Activated CD8-positive, alpha-beta memory T cell treated with anti-CD3 and anti-CD28 coated beads, Interleukin-2, amount 10 ng/mL, durations not matched to agents 7 days and 5 days (primary cell): ENCODE measurements at places on chromosomes 6 and 20. TPM values are rescaled to one million over a fixed set of nuclear protein-coding genes. Genes with fewer than 3 reads are reported as not detected.

Gene C6orf15
- not detected for total RNA-seq

Gene SGK2
- total RNA-seq, result not detected

Gene KCNK5
- 30.8 TPM for total RNA-seq

Gene TNNC2
- not detected for total RNA-seq

DNA sequence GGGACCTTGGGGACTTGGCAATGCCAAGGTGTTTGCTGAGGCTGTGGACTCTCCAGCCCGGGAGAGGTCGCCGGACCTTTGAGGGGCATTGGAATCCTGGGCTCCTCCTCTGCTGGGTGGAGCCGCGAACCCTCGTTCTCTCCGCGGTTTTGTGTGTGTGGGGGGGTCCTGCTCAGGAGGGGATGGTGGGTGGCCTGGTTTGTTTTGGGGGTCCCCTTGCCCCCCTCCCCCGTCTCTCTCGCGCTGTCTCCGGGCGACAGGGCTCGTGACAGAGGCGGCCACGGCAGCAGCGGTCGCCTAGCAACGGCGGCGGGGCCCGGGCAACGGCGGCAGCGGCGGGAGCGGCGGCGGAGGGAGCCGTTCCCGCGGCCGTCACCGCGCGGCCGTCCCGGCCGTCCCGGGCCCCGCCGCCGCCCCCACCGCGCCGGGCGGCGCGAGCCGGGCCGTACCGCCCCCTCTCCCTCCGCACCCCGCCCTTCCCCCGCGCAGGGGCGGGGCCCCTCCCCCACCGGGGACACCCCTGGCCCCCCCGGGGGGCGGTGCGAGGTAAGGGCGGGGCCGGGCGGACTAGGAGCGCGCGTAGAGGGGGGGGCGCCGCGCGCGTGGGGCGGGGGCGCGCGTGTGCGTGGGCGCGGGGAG, 7.8 kb downstream of the SYNGAP1 start:
- peak overlapping the region; percentile 84 for H3K4me3 ChIP-seq
- H3K4me1 ChIP-seq, result peaks cover 71% of the 10 kb centered on the region
- peak overlapping the region; percentile 86 for H3K27ac ChIP-seq
- peak; percentile 73 for DNase-seq
- no peaks in the 10 kb centered on the region for H3K27me3 ChIP-seq

DNA sequence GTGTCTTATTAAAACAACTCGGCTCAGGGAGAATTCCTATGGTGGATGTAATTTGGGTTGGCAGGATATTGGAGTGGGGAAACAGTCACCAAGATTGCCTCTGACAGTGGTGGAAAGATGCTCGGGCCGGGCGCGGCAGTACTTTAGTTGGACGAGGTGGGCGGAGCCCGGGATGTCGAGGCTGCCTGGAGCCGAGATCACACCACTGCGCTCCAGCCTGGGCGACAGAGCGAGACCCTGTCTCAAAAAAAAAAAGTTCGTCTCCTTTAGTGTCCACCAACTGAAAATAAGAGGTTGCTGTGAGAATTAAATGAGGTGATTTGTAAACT, 621 bp downstream of the NOL7 start:
- H3K27ac ChIP-seq, result peak overlapping the region; percentile 94
- H3K4me3 ChIP-seq, result peak overlapping the region; percentile 96
- peaks cover 28% of the 10 kb centered on the region for H3K36me3 ChIP-seq
- peaks cover 54% of the 10 kb centered on the region for H3K4me1 ChIP-seq
- DNase-seq, result peak; percentile 65

GRCh38 chr6:5215159-5215558, 45.6 kb downstream of the LYRM4 start:
- H3K4me1 ChIP-seq, result peaks cover 9% of the 10 kb centered on the region
- H3K36me3 ChIP-seq, result no peaks in the 10 kb centered on the region
- DNase-seq, result no peak
- H3K27ac ChIP-seq, result peak overlapping the region; percentile 21
- no peaks in the 10 kb centered on the region for H3K27me3 ChIP-seq

GRCh38 chr6:41273714-41274113, 12.8 kb downstream of the TREM1 start:
- no peak overlapping the region for H3K4me3 ChIP-seq
- DNase-seq, result peak; percentile 16
- peaks cover 10% of the 10 kb centered on the region for H3K4me1 ChIP-seq
- H3K27me3 ChIP-seq, result peaks cover 11% of the 10 kb centered on the region

GRCh38 chr6:30779850-30780641, 35.7 kb upstream of the IER3 start:
- H3K36me3 ChIP-seq, result no peaks in the 10 kb centered on the region
- no peak for DNase-seq
- no peaks in the 10 kb centered on the region for H3K27me3 ChIP-seq
- H3K4me3 ChIP-seq, result no peak overlapping the region

DNA sequence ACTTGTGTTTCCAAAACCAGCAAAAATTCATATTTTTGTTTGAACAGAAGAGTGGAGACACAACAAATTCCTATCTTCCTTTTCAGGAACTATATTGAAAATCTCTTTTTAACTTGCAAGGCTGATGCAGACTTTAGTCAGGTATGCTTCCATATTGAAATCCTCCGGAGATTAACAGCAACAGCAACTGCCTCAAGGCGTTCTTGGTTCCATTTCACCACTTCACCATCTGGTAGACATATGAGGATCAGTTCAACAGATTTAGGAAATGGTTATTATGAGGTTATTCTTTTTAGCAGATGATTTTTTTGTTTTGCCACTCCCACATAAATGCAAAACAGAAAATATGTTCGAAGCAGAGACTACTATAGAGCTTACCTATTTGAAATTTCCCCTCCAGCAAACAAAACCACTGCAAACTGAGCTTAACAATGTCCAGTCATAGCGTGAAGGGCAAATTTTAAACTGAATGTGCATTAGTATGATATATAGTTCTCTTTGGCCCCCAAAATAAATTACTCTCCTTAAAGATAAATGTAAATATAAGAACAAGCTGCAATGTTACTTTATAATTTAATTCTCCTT, 520.5 kb upstream of the ADGRB3 start:
- no peaks in the 10 kb centered on the region for H3K27me3 ChIP-seq
- H3K36me3 ChIP-seq, result peaks cover 2% of the 10 kb centered on the region
- H3K4me1 ChIP-seq, result no peaks in the 10 kb centered on the region
- no peak for DNase-seq
- H3K27ac ChIP-seq, result no peak overlapping the region

DNA sequence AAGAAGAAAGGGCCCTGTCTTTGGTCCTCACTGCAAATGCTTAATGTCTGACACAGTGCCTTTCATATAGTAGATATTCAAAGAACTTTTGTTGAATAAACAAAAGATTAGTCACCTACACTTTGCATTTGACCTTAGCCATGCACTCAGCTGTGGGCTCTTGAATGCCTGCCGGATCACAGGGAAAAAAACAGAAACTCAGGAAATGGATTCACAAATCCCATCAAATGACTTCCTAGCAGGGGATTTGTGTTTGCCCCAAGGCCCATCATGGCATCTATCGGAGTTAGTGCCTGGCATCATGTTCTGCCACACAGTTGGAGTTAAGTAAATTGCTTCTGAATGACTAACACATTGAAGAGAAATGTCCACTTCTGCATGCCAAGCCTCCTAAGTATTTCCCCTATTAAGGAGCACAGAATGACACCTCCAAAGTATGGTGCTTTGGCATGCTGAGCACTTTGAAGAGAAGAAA, 72.3 kb upstream of the DST start:
- no peak overlapping the region for H3K4me3 ChIP-seq
- no peaks in the 10 kb centered on the region for H3K4me1 ChIP-seq
- H3K27me3 ChIP-seq, result peaks cover 8% of the 10 kb centered on the region

DNA sequence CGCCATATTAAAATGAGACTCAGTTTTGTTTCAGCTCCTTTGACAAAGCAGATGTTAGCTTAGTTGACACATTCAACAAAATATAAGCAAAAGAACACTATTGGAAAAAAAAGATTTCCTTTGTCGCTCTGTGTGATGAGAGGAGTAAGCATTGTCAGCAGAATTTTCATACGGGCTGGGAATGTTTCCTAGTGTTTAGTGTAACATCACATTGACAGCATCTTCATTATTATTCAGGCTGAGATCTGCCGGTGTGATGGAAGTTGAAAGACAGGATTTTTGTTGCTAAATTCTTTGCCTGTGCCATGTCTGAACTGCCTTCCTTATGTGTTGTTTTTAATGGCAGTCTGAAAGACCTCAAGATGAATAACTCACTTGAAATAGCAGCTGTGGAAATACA, 49.1 kb downstream of the GRM1 start:
- no peak overlapping the region for H3K27ac ChIP-seq
- no peaks in the 10 kb centered on the region for H3K4me1 ChIP-seq
- H3K4me3 ChIP-seq, result no peak overlapping the region
- no peak for DNase-seq

DNA sequence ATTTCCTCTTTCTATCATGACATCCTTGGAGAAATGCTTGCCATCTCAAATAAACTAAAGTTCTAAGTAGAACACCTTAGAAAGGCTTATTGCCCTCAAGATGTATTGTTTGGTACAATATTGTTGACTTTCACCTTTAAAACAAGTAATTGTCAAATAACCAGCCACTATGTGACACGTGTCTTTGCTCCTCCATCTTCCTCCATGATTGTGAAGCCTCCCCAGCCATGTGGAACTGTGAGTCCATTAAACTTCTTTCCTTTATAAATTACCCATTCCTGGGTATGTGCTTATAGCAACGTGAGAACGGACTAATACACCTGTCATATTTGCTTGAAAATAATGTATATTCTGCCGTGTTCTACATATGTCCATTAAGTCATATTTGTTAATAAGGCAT, 126.5 kb downstream of the BMP5 start:
- no peak overlapping the region for H3K4me3 ChIP-seq
- no peaks in the 10 kb centered on the region for H3K4me1 ChIP-seq
- no peak overlapping the region for H3K27ac ChIP-seq
- H3K36me3 ChIP-seq, result no peaks in the 10 kb centered on the region
- no peak for DNase-seq

DNA sequence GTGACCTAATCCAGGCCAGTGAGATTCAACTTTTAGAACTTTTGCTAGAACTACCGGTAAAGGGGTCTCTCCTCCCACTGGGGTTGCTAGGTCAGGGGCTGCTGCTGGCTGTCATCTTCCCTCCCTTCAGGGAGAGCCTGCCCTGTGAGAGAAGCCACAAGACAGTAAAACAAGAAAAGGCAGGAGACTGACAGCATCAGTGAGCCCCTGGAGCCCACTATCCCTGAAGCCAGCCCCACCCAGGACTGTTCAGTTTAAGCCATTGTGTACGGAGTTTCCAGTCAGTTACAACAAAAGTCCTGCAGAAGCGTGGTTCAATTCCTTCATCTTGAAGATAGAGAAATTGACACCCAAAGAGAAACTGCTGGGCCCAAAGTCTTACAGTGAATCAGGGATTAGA, 7.9 kb upstream of the BMP7 start:
- H3K27ac ChIP-seq, result no peak overlapping the region
- H3K27me3 ChIP-seq, result peaks cover 47% of the 10 kb centered on the region
- H3K36me3 ChIP-seq, result no peaks in the 10 kb centered on the region
- no peak overlapping the region for H3K4me3 ChIP-seq
- no peak for DNase-seq
- H3K4me1 ChIP-seq, result no peaks in the 10 kb centered on the region

GRCh38 chr6:158503846-158504245, 56.0 kb upstream of the TMEM181 start:
- H3K27ac ChIP-seq, result no peak overlapping the region
- no peak for DNase-seq
- H3K27me3 ChIP-seq, result no peaks in the 10 kb centered on the region
- peaks cover 5% of the 10 kb centered on the region for H3K36me3 ChIP-seq
- H3K4me1 ChIP-seq, result no peaks in the 10 kb centered on the region
- no peak overlapping the region for H3K4me3 ChIP-seq

GRCh38 chr20:50133041-50133440, 20.1 kb upstream of the UBE2V1 start:
- peaks cover 3% of the 10 kb centered on the region for H3K4me1 ChIP-seq
- H3K4me3 ChIP-seq, result no peak overlapping the region
- H3K27ac ChIP-seq, result no peak overlapping the region
- no peak for DNase-seq

- H3K27me3 ChIP-seq, result peaks cover 14% of the 10 kb centered on the region
- DNase-seq, result no peak
- no peak overlapping the region for H3K4me3 ChIP-seq
- H3K27ac ChIP-seq, result no peak overlapping the region
- H3K36me3 ChIP-seq, result no peaks in the 10 kb centered on the region
Observed at GRCh38 chr20:62872184-62872847, 10.7 kb upstream of the TCFL5 start.

GRCh38 chr20:58024241-58024721, 204.2 kb downstream of the ANKRD60 start:
- peaks cover 25% of the 10 kb centered on the region for H3K27me3 ChIP-seq
- H3K36me3 ChIP-seq, result no peaks in the 10 kb centered on the region
- DNase-seq, result no peak
- no peaks in the 10 kb centered on the region for H3K4me1 ChIP-seq
- H3K4me3 ChIP-seq, result no peak overlapping the region
- H3K27ac ChIP-seq, result no peak overlapping the region

GRCh38 chr6:110864824-110865223, 9.8 kb upstream of the AMD1 start:
- H3K36me3 ChIP-seq, result no peaks in the 10 kb centered on the region
- DNase-seq, result no peak
- H3K4me3 ChIP-seq, result no peak overlapping the region
- H3K4me1 ChIP-seq, result peaks cover 13% of the 10 kb centered on the region

GRCh38 chr6:37819177-37819801, at the start of gene ZFAND3:
Gene ZFAND3, plus strand, starts transcription at chr6:37819727. Its CDS starts 219 bp downstream, at chr6:37819946.
- peak within 1 kb of the TSS; percentile 92 for H3K4me3 ChIP-seq
- no peaks in the 10 kb centered on the region for H3K27me3 ChIP-seq
- DNase-seq, result peak; percentile 96
- peak within 1 kb of the TSS; percentile 98 for H3K27ac ChIP-seq
- peaks cover 36% of the 10 kb centered on the region for H3K4me1 ChIP-seq
- H3K36me3 ChIP-seq, result no peaks in the 10 kb centered on the region

DNA sequence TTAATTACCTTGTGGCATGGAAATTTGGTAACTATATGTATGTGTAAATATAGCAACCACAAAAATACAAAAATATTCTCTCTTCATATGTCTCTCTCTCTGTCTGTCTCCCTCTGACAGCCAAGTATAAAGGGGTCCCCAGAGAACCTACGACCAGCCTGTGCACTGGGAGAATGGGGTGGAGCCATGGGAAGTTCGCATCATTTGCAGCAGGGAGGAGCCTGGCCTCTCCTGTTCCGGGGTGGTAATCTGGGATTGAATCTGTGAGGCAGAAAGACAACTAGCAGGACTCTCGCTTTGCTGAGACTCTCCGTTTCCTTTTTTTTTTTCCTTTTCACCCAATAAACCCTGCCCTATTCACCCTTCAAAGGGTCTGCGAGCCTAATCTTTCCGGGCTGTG, 1109.1 kb downstream of the HACE1 start:
- no peak overlapping the region for H3K27ac ChIP-seq
- no peaks in the 10 kb centered on the region for H3K36me3 ChIP-seq
- no peak for DNase-seq
- H3K4me1 ChIP-seq, result no peaks in the 10 kb centered on the region
- H3K4me3 ChIP-seq, result no peak overlapping the region

DNA sequence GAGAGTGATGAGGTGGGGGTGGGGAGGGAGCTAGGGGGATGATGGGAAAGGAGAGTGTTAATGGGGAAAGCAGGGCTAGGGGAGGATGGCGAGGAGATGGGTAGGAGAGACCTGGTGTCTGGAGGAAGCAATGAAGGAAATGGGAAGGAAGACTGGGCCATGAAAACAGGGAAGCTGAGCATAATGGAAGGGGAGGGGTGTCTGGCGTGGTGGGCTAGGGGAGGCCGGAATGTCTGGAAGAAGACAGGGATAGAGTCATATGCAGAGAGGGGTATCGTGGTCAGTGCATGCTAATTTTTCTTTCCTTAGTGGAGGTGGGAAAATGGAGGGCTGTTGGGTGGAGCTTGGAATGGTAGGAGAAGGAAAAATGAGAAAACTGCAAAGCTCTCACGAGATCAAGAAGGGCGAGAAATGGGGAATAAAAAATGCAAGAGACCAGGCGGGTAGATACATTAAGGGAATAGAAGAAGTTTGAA, 423 bp downstream of the KLHDC3 start:
- H3K4me3 ChIP-seq, result peak overlapping the region; percentile 96
- H3K4me1 ChIP-seq, result peaks cover 43% of the 10 kb centered on the region
- DNase-seq, result no peak
- H3K36me3 ChIP-seq, result peaks cover 22% of the 10 kb centered on the region
